Retina (tissue), 1 donor: ENCODE measurements at places on chromosomes 4 and X.

GRCh38 chr4:34861666-34862065 lies 1382.6 kb downstream of the ARAP2 start:
- DNase-seq = no peak

- DNase-seq = no peak
Observed at GRCh38 chrX:133085785-133086184, 11.1 kb downstream of the USP26 start.

DNA sequence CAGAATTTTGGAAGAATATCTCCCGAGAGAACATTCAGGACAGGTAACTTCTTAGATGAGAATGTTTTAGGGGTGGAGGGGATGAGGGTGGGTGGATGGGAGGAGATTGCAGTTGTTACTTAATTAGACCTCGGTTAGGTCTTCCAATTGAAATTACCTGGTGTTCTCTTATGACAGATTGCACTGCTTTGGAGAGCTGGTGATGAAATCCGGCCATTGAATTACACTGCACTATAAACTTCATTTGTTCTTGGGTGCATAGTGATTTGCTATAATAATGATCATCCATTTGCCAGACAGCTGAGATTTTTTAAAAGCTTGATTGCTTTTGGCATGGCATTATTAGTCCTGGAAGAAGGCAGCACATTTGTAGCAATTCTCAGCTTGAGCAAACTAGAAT lies 427.6 kb downstream of the GBA3 start:
- no peak for DNase-seq

GRCh38 chrX:153609917-153610835 lies 11.2 kb upstream of the CCNQ start:
- DNase-seq = peak; percentile 87

DNA sequence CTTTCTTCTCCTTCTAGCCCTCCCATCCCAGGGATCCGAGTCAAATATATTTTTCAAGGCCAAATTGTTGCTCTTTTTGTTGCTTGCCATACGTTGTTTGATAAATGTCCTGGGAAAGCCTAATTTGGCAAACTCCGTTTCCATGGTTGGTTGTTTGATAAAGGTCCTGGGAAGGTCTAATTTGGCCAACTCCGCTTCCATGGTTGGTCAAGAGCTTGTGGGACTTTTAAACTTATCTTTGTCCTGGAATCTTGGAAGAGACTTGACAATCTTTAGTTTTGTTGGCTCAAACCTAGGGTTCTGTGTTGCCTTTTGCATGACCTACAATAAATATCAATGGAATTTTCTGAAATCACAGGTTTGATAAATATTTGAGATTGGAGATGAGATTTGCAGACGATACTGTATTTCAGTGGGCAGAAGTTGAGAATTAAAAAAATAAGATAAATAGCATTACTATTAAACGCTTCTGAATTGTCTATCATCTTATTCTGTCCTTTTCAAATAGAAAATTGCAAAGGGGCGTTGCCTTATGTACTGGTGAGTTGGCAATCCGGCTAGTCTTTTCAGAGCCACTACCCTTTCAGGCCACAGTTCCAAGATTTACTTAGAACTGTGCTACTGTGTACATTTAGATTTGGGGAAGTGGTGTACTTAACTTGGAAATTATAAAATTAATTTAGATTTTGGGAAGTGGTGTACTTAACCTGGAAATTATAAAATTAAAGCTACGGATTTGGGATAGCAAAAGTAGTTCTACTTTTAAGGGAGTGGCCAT lies 804 bp downstream of the OSTC start:
- peak; percentile 4 for DNase-seq

GRCh38 chrX:123217728-123218127 lies 33.6 kb downstream of the GRIA3 start:
- no peak for DNase-seq

DNA sequence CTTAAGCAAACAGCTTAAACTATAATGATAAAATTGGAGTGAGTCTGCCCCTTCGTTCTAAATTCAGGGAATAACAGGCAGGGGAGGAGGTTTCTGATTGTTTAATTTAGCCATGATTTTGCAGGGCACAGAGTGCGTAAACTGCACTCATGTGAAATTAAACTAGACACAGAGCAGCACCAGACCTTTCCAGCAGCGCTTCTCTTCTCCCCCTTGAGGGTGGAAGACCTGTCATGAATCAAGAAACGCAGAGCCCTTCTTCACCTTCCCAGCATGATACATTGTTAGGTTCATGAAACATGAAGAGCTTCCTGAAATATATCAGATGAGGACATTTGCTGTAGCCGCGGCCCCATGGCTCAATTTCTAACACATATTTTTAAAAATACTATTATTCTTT lies 63.1 kb downstream of the FAM114A1 start:
- DNase-seq = no peak

DNA sequence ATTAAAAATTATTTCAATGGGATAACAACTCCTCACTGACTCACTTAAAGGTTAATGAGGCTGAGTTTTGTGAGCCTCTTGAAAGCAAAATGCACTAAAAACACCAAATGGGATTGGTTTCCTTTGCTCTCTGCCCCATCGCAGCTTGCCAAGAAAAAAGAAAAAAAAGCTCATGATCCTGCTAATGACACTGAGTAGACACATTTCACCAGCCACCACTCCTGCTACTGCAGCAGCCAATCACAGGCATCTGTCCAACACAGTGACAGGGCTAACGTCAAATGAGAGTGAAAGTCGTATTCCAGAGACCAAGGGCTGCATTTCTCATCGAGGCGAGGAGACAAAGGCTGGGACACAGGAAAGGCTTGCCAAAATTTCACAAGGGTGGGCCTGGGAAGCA lies 5.2 kb downstream of the APBB2 start:
- DNase-seq = no peak

- DNase-seq = peak; percentile 78
Observed at GRCh38 chrX:40108162-40108958, 10.6 kb upstream of the BCOR start.

DNA sequence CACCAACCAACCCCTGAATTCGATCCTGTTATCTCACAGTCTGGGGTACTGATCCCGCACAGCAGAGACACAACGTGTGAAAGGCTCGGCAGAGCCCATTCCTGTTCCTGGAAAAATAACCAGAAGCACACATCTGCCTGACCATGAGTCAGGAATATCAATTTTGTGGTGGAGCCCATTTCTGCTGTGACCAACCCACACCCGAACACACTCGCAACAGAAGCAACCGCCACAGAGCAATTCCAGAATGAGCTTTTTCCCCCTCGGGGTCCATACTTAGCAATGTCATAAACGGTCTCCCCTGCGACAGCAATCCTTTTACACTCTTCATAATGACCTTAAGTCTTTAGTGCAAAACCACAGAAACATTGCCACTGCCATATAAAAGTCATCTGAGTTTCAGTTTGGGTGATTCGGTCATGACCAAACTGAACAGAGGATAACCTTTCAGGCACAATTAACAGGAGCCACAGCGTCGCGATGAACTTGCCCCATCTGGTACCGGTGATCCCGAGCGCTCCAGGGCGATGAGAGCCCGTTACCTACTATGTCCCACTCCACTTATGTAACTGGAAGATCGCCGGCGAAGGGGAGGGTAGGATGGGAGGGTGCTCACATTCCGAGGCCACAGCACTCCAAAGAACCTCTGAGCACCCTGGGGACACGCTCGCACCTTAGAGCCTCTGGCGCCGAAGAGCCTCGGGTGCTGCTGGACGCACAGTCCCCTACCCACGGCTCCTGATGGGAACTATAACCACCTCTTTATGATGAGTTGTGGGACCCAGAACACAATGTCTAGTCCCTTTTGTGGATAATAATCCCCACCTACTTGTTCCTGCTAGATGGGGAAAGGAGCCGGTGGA lies 1.1 kb downstream of the MECP2 start:
- DNase-seq = peak; percentile 51

- DNase-seq = no peak
Observed at GRCh38 chrX:24668111-24668510, 21.0 kb upstream of the PCYT1B start.

- DNase-seq = no peak
Observed at GRCh38 chr4:155688860-155689259, 22.2 kb downstream of the GUCY1A1 start.

GRCh38 chrX:7283741-7284140 lies 135.8 kb upstream of the PUDP start:
- DNase-seq = no peak

DNA sequence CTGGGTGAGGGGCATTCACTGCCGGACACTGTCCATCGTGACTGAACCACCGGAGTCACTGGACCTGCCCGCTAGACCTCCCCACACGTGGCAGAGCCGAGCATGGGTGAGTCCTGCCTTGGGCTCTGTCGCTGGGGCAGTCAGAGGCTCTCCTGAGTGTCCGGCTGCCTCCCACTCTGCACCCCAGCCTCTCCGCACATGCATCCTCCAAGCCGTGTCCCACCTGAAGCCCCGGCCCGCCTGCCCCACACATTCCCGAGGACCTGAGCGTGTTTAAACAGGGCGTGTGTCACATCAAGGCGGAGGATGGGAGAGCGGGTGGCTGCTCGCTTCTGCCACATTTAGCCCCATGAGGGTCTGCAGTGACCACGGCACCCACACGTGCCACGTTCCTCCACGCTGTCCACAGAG lies 4.7 kb downstream of the CPLX1 start:
- DNase-seq = no peak

GRCh38 chrX:47523297-47523696 lies 37.7 kb upstream of the ARAF start:
- DNase-seq = peak; percentile 90

DNA sequence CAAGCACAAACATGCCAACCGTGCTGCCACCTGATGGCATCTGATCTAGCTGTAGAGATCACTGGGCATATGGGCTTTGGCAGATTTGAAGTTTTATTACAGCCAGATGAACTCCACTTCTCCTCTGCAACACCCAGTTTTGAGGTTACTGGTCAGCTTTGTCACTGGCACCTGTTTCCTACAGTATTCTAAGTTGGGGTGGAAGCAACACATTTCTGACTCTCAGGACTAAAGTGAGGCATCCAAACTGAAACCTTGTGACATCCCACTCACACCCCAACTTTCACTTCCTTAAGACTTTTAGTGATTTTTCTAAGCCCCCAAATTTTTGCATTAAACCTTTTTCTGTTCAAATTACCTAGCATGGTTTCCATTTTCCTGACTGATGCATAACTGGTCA lies 115.1 kb upstream of the PCDH18 start:
- no peak for DNase-seq

- DNase-seq = no peak
Observed at GRCh38 chr4:84691170-84691691, 108.3 kb downstream of the CDS1 start.

GRCh38 chr4:103204111-103204510 lies 6.0 kb upstream of the CENPE start:
- DNase-seq = no peak

DNA sequence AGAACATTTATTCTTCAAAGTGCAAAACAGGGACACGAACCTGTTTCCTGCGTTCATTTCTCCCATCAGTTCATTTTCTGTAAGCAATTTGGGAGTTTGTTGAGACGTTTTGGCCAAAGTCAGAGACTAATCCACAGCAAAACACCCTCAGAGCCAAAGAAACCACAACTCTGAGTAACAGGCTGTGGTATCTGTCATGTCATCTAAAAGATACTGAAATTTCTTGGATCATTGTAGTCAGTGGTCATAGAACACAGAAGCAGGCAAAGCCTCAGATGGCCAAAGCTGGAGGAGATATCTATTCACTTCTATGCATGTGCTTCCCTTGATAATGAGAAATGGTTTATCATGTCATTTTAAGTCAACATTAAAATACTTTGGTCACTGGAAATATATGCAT lies 485.6 kb upstream of the GALNT7 start:
- no peak for DNase-seq

- no peak for DNase-seq
Observed at GRCh38 chr4:4981827-4982226, 37.4 kb downstream of the CYTL1 start.

GRCh38 chrX:31516527-31516926 lies 444.7 kb upstream of the FTHL17 start:
- DNase-seq = no peak

- DNase-seq = no peak
Observed at GRCh38 chr4:63296773-63297172, 1112.5 kb downstream of the TECRL start.

DNA sequence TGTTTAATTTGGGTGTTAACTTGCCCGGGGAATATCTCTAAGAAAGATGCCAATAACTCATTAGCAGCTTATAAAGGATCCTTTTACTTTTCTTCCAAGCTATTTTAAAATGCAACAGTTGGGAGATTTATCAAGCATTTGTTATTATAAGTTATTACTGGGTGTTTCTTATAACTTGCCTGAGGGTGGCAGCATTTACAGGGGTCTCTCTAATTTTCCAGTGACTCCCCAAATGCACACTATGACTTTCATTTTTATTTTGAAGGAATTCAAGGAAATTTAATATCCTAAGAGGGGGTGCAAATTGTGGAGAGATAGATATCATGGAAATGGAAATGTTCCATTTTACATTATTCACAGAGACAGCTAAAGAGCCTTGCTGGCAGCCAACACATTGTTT lies 138.0 kb downstream of the PDGFRA start:
- DNase-seq = no peak

- DNase-seq = no peak
Observed at GRCh38 chr4:54384563-54384962, 155.5 kb downstream of the PDGFRA start.

DNA sequence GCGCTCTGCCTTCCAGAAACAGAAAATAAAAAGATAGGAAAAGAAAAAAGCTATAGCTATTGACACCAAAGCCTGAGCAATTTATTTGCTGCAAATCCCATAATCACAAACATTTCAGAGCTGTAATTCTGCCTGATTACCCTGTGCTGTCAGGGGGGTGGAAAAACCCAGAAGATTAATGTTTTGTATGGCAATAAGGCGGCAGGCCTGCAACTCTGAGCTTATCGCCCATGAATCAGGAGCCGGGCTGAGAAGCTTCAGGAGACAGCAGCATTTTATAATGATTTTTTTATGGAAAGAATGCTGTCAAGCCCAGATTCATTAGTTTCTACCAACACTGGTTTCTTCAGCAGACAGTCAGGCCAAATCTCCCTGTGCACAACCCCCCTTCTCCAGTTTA lies 82.6 kb upstream of the TMEM164 start:
- DNase-seq = no peak

GRCh38 chr4:107442538-107443111 lies 277.4 kb downstream of the PAPSS1 start:
- DNase-seq = no peak

- no peak for DNase-seq
Observed at GRCh38 chr4:123403080-123403604, 6.5 kb downstream of the SPRY1 start.

DNA sequence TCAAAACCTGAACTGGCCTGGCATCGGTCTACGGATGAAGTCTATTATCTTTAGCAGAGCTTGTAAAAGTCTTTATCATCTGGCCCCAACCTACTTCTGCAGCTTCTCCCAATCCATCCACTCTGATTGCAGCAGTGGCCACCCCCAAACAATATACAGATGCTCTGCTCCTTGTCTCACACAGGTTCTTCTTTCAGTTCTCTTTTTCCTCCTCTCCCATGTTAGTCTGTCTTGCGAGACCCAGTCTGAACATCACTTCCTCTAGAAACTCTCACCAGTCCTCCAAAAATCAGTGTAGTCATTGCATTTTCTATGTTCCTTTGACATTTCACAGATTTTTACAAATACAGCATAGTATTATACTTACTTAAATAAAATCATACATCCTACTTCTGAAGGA lies 163.0 kb downstream of the FRMPD4 start:
- no peak for DNase-seq

- no peak for DNase-seq
Observed at GRCh38 chr4:157282019-157282418, 61.5 kb downstream of the GRIA2 start.

- DNase-seq = no peak
Observed at GRCh38 chrX:10582215-10582733, 38.1 kb downstream of the MID1 start.
